ENCODE measurements at places on chromosomes 13 and 19.

GRCh38 chr13:75145927-75146326 lies 336.0 kb downstream of the TBC1D4 start:
- DNase-seq = no peak

- no peak for DNase-seq
Measured at GRCh38 chr19:345320-345879, 804 bp upstream of the MIER2 start.

DNA sequence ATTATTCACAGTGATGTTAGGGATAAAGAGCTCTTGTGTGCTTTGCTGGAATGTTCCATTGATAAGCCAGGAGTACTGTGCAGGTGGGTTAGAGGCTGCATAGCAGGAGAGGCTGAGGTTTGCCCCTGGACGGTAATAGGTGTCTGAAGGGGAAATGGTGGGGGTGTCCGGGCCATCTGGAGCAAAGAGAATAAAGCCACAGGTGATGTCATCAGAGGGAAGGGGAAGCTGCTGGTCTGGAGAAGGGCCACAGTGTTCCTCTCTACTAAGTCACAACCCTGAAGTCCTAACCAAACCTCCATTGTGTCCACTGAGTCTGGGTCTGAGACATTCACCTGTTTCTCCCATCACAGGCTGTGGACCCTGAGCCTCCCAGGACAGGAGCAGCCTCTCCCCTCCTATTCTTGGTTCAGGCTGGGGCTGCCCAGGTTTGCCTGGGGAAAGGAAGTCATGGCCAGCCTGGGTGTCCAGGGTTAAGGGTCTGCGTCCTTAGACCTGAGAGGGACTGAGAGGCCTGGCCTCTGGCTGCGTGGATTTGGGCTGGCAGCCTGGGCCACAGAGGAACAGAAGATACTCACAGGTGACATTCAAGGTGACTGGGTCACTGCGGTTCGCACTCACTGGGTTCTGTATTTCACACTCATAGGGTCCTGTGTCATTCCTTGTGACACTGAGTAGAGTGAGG lies 6.8 kb downstream of the CEACAM1 start:
- DNase-seq = no peak

DNA sequence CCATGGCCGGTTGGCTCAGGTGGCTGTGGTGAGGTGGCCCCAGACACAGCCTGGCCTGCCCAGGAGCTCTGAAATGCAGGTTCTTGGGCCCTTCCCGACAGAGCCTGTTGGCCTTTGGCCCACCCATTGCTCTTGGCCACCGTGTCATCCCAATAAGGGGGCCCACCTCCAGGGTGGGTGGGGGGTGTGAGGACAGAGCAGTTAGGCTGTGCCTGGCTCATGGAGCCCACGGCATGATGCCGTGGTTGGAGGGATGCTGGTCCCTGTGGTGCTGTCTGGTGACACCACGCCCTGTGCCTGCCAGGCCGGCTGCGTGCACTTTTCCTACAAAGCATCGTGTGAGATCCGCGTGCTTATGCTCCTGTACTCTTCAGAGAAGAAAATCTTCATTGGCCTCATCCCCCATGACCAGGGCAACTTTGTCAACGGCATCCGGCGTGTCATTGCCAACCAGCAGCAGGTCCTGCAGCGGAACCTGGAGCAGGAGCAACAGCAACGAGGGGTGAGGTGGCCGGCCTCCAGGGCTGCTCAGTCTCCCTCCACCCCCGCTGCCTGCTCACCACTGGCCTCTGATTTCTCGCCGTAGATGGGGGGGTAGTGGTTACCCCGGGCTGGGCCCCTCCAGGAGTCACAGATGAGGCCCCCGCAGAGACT lies 7.6 kb downstream of the PNKP start:
- no peak for DNase-seq

- no peak for DNase-seq
Measured at GRCh38 chr13:46575301-46575771, 22.4 kb downstream of the LRCH1 start.
